Endothelial cell (in vitro differentiated cells): ENCODE measurements at places on chromosomes 2 and 18. TPM values are rescaled to one million over a fixed set of nuclear protein-coding genes. Genes with fewer than 3 reads are reported as not detected.

EMX1 gene
- total RNA-seq, result 3.7 TPM

NEU2 gene
- total RNA-seq, result not detected

TTC31 gene
- 16.8 TPM for total RNA-seq

MOCOS gene
- total RNA-seq, result 0.56 TPM

EGR4 gene
- total RNA-seq, result 0.15 TPM

FOXD4L1 gene
- total RNA-seq, result not detected

HSPE1 gene
- 73.6 TPM for total RNA-seq

IAH1 gene
- total RNA-seq, result 37.5 TPM

TAF1B gene
- 19.5 TPM for total RNA-seq

ATP9B gene
- 37.3 TPM for total RNA-seq

GCA gene
- 123 TPM for total RNA-seq

PLCL1 gene
- total RNA-seq, result 13.6 TPM

CRYBA2 gene
- total RNA-seq, result not detected

OSBPL6 gene
- total RNA-seq, result 3.0 TPM

ST6GAL2 gene
- 10.9 TPM for total RNA-seq

CIB4 gene
- total RNA-seq, result not detected

ALPP gene
- total RNA-seq, result not detected

REG3G gene
- total RNA-seq, result not detected

BOK gene
- total RNA-seq, result 110 TPM

ERBB4 gene
- 0.36 TPM for total RNA-seq

STK36 gene
- 75.1 TPM for total RNA-seq
